T follicular helper cell (primary cell): ENCODE measurements at places on chromosomes 6 and 20.

GRCh38 chr20:21788082-21788481 is 82.6 kb downstream of the PAX1 start:
- no peak for DNase-seq

DNA sequence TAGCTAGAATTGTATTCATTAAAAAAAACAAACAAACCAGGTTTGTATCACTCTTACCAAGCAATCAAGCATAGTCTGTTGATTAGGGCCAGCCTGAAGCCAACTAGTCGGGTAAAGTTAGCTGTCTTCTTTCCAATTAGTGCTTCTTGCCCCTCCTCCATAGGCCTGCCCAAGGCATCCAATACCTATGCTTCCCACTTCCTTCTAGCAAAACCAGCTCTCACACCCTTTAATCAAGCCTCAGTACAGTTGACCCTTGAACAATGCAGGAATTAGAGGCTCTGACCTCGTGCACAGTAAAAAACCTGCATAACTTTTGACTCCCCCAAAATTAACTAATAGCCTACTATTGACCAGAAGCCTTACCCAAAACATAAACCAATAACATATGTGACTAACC is 119.1 kb upstream of the DTNBP1 start:
- no peak for DNase-seq

DNA sequence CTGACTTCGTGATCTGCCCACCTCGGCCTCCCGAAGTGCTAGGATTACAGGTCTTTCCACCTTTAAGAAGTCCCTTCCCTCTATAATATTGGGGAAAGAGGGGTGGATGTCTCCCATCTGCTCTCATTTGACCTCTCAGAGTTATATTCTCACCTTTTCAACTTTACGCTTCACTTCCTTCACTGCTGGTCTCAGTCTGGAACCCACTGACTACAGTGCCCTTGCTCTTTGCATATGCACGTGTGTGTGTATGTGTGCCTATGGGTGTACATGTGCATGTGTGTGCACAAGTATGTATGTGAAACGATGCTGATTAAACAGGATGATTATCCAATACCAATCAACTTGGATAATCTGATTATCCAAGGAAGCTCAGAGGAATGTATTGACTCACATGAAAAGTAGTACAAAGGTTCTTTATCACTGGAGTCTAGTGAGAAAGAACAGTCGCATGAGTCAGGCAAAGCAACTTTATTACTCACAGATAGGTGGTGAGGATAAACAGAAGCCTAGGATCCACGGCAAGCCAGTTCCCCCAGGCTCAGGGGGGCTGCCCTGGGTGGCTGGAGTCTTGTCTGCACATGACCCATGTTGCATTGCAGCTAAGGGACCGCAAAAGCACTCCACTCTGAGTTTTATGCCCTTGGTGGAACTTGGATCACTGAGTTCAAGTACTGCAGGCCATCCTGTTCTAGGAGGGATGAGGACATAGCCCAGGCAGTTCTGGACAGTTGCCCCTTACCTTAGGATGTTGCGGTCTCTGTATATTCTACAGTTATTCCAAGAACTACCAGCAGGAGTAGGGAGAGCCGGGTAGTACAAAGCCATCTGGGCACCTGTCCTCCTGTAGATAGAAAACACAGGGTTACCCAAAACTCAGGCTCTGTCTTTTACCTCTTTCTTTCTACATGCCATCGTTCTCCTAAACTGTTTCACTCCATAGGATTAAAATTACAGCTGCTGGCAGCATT is 50.9 kb downstream of the SNRNP48 start:
- DNase-seq = no peak

DNA sequence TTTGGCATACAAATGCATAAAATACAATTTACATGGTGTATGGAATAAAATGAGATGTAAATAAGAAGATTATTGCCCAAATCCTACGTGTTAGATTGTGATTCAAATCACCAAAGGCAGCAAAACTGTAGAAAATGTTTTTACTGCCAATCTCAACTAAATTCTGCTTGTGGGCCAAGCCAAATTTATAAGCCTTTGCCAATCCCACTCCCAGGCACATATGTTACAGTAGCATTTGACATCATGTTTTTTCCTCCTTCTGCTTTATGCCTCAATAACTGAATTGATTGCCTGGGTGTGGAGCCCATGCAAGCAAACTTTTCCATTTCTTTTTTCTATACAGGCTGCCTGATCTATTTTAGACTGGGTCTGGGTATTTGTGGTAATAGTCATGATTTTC is 36.3 kb upstream of the LRRC1 start:
- DNase-seq = no peak

DNA sequence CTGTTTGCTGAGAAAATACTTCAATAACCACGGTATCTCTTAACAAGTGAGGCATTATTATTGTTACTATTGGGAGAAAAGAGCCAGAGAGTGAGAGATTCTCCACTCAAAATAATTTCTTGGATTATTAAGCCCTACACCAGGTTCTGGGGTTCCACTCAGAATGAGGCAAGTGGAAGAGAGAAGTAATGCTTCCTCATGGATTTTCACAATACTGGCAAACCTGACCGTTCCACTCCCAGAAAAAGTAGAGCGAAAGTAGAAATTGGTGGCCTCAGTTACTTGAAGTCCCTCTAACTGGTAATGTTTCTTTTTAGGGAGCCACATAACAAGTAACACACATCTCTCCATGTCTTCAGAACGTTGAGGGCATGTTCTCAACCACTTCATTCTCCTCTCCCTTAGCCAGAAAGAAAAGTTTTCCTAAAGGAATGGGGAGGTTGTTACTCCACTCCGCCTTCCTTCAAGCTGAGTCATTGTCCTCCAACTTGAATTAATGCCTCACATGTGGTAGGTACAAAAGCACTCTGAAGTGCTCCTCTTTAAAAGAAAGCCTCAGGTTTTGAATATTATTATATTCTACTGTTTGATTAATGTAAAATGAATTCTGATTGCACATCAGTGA is 1.9 kb downstream of the BAG2 start:
- DNase-seq = no peak

DNA sequence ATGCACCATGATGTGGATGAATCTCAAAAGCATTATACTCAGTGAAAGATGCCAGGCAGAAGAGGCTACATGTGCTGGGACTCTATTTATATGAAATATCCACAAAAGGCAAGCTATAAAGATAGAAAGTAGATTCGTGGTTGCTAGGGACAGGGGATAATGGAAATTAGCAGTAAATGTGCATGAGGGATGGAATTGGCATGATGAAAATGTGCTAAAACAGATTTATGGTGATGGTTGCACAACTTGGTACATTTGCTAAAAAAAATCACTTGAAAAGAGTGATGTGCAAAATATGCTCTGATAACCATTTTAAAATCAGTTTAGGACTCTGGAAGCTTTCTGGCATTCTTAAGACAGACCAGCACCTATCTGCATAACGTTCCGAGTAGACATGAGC is 61.6 kb downstream of the ALDH8A1 start:
- no peak for DNase-seq

DNA sequence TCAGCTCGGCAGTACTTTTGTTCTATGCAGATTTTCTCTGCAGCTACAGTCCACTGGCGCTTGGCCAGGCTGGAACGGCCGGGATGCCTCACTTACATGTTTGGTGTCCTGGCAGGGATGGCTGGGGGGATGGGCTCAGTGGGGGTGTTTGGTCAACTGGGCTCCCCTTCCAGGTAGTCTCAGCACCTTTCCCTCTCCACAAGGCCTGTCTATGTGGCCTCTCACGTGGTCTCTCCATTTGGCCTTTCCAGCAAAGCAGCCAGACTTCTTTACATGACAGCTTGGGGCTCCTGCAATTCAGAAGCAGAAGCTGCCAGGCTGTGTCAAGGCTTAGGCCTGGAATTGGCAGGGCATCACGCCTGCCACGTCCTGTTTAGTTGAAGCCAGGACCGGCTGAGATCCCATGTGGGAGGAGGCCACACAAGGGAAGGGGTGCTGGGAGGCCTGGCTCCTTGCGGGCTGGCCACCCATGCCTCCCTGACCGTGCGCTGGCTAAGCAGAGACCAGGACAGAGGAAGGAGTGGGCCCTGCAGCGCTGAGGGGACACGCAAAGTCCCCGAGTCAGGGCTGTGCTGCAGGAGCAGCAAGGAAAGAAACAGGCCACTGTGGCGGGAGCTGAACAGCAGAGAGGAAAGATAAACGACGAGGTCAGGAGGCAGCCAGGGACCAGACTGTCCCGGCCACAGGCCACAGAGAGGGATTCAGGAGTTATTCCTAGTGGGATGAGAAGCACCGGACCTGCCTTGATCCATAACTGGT is 38.9 kb downstream of the MGME1 start:
- DNase-seq = no peak

GRCh38 chr6:106574741-106575458 is 54.4 kb downstream of the RTN4IP1 start:
- no peak for DNase-seq

DNA sequence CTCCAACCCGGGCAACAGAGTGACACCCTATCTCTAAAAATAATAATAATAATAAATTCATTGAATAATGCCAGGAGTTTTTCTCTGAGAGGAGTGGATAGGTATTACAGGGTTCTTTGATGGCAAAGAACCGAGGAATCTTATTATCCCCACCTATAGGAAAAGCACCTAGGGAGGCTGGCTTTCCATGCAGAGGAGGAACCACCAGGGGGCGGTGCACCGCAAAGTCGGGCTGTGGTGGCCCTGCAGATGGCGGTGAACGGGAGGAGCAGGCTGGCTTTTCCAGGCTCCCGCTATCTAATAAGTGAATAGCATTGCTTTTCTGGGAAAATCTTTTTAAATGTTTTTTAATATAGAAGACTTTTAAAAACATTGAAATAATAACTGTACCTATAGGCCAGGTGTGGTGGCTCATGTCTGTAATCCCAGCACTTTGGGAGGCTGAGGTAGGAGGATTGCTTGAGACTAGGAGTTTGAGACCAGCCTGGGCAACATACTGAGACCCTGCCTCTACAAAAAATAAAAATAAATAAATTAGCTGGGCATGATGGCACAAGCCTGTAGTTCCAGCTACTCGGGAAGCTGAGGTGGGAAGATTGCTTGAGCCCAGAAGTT is 864.2 kb downstream of the KIF16B start:
- DNase-seq = no peak

GRCh38 chr6:71544028-71544427 is 255.4 kb downstream of the OGFRL1 start:
- DNase-seq = no peak

- DNase-seq = no peak
Measured at GRCh38 chr6:105898286-105898685, 187.8 kb upstream of the PRDM1 start.

- no peak for DNase-seq
Measured at GRCh38 chr6:83270971-83271719, 78.0 kb downstream of the RWDD2A start.

- no peak for DNase-seq
Measured at GRCh38 chr6:10276106-10276505, 138.8 kb downstream of the TFAP2A start.

DNA sequence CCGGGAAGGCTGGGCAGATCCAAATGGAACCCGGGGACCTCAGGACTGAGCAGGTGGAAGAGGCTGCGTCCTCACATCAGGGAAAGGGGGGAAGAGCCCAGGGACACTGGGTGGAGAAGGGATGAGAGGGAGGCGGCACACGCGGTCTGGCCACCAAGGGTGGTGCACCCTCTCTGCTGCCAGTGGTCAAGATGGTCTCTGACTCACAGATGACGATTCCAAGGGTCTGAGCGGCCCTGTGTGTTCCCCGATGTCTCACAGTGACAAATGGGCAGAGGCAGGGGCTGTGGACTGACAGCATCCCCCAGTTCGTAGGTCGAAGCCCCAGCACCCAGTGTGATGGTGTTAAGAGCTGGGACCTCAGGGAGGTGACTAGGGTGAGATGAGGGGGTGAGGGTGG is 32.1 kb downstream of the SLCO4A1 start:
- no peak for DNase-seq

DNA sequence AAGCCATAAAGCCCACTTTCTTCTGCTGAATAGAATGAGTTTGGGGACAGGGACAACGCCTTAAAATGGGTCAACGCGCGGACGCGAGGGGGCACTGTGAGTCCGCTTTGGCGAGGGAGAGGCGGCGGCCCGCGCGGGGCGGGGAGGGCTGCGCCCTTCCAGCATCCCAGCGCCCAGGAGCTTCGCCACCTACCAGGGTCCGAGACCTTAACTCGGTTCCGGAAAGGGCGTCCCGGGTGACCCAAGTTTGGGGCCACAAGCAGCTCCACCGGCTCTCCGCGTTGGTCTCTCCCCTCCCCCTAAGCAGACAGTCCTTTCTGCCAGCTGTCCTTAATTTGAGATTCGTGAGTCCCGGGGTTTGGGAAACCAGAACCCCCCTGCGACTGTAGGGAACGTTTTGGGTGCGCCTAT is 1.8 kb upstream of the SAMD5 start:
- no peak for DNase-seq

DNA sequence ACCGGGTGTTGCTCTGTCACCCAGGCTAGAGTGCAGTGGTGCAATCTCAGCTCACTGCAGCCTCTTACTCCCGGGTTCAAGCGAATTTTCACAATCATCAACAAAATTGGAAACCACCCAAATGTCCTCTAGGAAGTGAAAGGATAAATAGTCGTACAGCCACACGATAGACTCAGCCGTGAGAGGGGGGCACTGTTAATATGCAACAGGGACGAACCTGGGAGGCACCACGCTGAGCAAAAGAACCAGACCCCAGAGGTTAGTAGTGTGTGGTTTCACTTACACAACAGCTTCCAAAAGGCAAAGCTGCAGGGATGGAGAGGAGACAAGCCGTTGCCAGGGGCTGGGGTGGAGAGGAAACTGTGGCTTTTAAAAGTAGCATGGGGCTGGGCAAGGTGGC is 30.1 kb upstream of the NTSR1 start:
- no peak for DNase-seq

GRCh38 chr6:142088858-142089216 is 43.9 kb upstream of the GJE1 start:
- no peak for DNase-seq

- no peak for DNase-seq
Measured at GRCh38 chr6:74756923-74757322, 448.9 kb downstream of the COL12A1 start.

DNA sequence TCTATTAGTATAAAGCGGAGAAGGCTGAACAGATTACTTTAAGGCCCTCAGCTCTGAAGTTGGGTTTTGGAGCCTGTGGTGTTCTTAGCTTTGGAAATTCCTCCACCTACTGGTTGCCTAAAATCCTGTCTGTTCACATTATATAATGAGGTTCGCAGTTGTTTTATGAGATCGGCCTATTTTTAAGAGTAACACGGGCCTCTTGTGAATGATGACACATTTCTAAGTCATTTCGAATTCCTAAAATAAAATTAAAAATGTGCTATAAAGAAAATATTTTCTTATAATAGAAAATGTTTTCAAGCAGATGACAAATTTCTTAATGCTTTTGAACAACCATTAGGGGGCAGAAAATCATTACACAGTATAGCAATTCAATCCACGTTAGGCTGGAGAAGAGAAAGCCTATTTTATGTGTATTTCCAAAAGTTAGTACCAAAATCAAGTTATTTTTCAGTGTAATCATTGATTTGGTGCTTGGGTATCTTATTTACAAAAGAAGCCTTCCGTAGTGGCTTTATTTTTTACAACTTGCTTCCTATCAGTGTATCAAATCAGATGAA is 15.8 kb upstream of the FAM8A1 start:
- no peak for DNase-seq
